ENCODE measurements at places on chromosomes 13 and 19.

DNA sequence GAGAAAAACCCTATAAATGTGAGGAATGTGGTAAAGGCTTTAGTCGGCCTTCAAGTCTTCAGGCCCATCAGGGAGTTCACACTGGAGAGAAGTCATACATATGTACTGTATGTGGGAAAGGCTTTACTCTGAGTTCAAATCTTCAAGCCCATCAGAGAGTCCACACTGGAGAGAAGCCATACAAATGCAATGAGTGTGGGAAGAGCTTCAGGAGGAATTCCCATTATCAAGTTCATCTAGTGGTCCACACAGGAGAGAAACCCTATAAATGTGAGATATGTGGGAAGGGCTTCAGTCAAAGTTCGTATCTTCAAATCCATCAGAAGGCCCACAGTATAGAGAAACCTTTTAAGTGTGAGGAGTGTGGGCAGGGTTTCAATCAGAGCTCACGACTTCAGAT, 11.7 kb downstream of the ZNF226 start:
- no peak for DNase-seq

- DNase-seq, result no peak
These were observed 243.6 kb upstream of the CSNK1A1L start for GRCh38 chr13:37348916-37349643.

DNA sequence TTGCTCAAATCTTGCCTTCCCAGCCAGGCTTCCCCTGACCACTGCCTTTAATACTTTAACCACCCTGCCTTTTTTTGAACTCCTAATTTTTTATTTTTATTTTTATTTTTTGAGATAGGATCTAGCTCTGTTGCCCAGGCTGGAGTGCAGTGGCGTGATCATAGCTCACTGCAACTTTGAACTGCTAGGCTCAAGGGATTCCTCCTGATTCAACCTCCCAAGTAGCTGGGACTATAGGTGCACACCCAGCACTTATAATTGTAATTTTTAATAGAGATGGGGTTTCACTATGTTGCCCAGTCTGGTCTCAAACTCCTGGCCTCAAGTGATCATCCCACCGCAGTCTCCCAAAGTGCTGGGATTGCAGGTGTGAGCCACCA, 21.7 kb upstream of the FBXO27 start:
- no peak for DNase-seq

- DNase-seq, result no peak
These were observed 13.2 kb downstream of the ING1 start for GRCh38 chr13:110726726-110727125.

- no peak for DNase-seq
These were observed 21.8 kb downstream of the ALOX5AP start for GRCh38 chr13:30757026-30757742.

DNA sequence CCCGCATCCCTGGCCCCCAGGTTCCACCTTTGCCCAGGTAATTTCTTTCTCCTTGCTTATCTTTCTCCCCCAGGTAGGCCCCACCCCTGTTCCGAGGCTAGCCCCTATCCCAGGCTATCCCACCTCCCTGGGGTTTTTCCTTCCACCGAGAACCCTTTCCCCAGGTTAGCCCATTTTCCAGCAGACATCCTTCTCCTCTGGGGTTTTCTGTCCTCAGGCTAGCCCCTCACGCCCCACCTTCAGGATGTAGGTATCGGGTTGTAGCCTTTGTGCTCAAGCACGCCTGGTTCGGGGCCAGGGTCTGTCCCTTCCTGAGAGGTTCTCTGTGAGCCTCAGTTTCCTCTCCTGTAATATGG, 837 bp downstream of the FSD1 start:
- no peak for DNase-seq

DNA sequence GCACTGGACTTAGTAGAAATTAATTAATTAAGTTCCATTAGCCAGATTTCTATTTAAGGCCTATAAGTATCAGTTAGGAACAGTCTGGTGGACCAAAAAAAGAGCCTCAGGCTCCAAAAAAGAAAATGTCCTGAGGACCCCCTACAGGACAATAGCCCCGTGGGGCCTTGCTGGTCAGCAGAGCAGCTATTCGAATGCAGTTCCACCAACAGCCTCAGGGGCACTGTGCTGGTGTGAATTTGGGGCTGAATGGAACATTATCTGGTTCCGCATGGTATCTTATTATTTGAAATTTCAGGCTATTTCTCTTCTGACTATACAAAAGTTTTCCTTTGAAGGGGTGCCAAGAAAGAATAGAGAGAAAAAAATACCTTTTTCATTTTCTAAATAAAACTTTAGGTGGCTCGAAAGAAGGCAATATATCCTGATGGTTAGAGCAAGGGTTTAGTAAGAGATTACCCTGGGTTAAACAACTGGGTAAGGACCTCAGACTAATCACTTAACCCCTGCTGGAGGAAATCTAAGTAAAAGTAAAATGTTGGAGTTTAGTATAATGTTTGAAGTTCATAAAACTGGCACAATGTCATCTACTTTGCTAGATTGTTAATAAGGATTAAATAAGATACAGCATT, 147.2 kb downstream of the MIPEP start:
- no peak for DNase-seq

DNA sequence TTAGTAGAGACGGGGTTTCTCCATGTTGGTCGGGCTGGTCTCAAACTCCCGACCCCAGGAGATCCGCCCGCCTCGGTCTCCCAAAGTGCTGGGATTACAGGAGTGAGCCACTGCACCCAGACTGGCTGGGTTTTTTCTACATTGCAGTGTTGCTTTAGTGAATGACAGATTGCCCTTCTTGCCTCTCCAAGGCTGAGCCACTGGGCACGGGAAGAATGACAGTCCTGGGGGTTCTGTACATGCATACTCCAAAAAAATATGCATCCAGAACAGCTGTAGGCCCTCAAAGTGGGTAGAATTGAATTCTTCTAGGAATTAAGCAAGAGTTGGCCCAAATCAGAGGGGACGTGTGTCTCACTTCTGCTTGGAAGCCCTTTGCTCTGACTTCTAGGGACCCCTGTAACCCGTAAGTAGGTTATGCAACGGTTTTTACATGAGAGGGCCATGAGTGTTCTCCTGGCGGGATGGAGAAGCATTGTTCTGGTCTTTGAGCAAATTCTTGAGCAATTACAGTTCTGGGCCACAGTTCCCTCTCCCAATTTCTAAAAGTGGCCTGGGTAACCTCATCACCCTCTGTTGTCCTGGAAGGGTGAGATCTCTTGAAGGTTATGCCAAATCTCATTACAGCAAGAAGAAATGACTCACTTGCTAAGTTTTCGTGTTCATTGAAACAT, 3.6 kb downstream of the ACTN4 start:
- DNase-seq, result no peak

GRCh38 chr13:109778102-109778542, 8.3 kb downstream of the IRS2 start:
- no peak for DNase-seq

DNA sequence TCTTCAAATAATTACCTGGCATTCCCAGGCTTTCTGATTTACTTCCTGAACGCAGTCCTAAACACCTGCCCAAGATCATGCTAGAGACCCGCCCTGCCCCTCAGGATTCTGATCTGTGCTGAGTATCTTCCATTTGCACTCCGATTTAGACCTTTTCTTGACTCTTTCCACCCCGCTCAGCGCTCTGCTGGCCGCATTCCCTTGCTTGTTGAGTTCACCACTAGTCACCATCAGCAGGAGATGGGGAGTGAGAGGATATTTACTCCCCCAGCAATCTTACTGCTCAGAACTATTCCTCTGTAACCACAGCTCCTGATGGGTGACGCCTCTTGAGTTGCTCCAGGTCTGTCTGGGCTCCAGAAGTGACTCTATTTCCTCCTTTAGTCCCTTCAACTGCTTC, 419.4 kb upstream of the MIR17HG start:
- DNase-seq, result no peak

GRCh38 chr19:18053576-18054219, 33.0 kb downstream of the IL12RB1 start:
- no peak for DNase-seq

- DNase-seq, result no peak
These were observed 439.1 kb upstream of the ZNF507 start for GRCh38 chr19:31906111-31906871.

DNA sequence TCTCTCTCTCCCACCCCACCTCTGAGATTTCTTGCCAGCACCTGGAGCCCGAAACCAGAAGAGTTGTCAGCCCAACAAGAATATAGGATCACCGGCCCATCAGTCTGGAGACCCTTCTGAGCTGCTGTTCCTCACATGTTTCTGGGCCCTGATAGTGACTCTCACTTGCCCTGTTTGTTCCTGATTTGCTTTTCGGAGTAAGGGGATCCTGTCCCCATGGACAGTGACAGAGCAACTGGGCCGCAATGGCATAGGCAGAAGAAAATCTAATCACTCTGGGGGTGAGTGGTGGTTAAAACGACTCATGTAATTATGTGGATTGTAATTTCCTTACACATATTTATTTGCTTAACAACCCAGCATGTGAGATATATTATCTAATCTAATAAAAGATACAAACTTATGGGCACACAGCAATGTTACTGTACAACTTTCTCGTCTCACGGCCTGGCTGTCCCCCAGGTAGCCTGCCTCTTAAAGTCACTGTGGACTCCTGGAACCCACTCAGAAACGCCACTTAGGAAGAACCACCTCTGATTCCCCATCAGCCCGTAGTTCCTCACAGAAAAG, 663 bp upstream of the SMAD9 start:
- no peak for DNase-seq

GRCh38 chr13:44415815-44416214, 42.2 kb downstream of the SERP2 start:
- no peak for DNase-seq

GRCh38 chr19:30362156-30362754, 9.9 kb upstream of the ZNF536 start:
- DNase-seq, result no peak
